ENCODE measurements at places on chromosomes 12 and 14.

- DNase-seq = peak; percentile 41
Measured at GRCh38 chr14:50666772-50667683, 1.1 kb downstream of the SAV1 start.

DNA sequence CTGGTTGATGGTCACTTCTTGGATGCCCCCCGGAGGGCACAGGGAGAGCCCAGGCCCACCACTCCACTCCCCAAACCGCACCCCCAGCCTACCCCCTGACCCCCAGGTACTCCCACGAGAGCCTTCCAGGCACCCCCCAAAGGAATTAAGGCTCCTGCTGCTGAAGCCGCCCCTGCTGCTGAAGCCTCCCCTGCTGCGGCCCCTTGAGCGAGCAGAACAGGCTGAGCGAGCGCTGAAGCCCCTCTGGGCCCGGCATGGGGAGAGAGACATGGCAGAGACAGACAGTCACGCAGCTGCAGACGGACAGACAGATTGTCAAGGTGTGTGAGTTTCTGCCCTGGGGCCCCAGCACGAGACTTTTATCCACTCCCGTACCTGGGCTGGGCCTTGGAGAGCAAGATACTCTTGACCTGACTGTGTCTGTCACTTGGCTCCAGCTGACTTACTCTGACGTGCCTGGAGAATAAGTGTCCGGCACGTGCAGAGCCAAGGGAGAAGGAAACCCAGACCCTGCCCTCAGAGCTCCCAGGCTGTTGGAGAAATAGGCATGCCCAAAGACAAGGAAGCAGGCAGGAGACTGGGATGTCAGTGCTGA, at the start of gene KRT78:
Gene KRT78, minus strand, starts transcription at position 334 of the 595 bp plus-strand sequence. Its CDS starts 64 bp downstream, at position 270.
- DNase-seq = no peak

DNA sequence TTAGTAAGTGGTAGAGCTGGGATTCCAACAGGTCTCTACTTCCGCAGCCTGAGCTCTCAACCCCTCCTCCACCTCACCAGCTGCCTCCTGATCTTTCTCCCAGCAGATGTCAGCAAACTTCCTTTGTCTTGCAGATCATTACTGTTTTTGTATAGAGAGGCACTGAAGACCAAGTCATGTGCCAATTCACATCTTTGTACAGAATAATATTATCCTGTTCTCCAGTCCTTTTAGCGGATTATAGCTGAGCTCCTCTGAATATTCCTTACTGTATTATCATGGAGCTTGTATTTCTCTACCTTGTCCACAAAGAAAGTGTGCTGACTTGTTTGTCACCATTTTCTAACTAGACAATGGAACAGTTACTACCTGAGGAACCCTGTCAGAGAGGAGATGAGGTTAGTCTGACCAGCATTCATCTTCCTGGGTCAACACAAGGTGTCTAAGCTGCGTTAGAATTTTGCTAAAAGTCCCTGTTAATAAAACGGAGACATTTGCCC, 142.3 kb upstream of the ARHGAP5 start:
- peak; percentile 69 for DNase-seq

GRCh38 chr12:111596985-111597830, 1.9 kb downstream of the ATXN2 start:
- peak; percentile 72 for DNase-seq

DNA sequence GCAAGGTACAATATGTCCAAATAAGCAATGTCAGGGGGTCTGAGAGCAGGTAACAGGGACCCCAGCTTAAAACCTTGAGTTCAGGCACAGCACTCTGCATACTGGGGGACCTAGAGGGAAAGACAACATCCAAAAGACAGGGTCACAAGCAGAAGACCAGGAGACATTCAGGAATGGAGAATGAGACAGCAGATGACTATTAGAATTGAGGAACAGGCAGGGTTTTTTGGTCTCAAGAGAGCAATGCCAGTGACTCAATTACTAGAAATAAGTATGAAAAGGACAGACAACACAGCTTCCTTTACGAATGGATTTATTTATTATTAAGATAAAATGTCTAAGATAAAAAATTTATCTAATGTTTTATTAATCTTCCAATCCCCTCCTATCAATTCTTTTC, 223.0 kb downstream of the PTPRO start:
- no peak for DNase-seq

DNA sequence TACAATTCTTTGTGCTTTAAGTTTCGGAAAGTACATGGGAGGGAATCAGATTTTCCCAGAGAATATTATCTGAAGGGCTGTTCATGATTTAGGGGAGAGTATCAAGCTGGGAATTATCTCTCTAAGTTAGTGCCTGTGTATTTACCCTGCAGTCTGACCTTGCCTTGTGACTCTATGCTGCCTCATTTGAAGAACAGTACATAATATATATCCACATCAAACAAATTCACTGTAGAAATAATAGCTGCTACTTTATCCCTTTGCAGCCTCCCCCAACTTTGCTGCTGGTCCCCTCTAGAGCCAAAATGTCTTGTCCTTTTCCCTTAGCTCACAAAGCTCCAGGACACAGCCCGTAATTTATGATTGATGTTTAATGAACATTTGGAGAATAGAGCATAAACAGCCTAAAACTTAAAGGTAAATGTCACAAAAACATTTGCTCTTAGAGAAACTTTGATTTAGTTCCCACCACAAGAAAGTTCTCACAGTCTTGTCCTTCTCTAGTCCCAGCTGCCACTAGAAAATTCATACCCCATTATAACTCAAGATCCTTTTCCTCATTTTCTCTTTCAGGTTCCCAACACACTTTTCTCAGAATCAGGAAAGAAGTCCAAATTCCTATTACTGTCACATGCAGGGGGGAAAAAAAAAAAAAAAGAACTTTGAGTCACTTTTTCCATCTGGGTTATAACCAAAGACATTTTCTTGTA, 1009.6 kb downstream of the FLRT2 start:
- no peak for DNase-seq

DNA sequence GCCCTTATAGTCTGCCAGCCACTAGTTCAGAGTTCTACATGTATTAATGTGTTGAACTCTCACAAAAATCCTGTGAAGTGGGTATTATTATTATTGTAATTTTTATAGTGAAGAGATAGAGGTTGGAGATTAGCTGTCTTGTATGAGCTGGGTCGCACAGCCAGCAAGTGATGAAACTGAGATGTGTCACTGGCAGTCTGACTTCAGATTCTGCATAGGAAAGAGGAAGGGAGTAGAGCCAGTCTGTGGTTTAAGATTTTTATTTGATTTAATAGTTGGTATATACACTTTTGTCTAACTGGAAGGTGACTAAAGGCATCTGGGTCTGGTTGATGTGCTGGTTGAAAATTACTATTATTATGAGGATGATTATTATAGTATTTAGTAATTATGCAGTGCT, 5.8 kb upstream of the FRS2 start:
- DNase-seq = peak; percentile 6

Measured in foreskin fibroblast (primary cell).